ENCODE measurements at places on chromosomes 4 and X.

- DNase-seq: no peak
Measured at GRCh38 chr4:172777729-172778431, 390.7 kb upstream of the GALNT7 start.

DNA sequence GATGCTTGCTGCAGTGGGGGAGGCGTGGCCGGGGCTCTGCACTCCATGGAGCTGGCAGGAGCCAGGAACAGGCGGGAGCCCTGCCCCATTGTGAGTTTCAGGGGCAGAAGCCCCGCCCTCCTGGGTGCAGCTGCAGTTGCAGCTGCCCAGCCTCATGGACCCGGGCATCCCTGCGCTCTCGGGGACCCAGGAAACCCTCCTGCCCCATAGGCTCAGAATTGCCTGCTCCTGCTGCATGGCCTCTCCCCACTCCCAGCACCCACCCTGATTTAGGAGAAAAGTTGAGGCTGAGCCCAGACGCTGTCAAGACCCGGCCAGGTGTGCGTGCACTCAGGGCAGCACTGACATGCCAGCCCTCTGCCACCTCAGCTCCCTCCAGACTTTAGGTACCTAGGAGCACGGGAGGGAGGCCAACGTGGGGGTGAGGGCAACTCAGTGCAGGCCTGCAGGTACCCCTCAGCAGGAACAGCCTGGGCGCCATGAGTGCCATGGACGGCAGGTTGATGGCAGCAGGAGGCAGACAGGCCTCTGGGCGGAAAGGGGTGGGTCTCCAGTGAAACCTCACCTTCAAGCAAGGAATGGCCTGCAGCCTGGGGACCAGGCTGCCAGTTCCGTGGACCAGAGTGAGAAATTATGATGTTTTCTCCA is 67.2 kb upstream of the MAGEB2 start:
- no peak for DNase-seq

DNA sequence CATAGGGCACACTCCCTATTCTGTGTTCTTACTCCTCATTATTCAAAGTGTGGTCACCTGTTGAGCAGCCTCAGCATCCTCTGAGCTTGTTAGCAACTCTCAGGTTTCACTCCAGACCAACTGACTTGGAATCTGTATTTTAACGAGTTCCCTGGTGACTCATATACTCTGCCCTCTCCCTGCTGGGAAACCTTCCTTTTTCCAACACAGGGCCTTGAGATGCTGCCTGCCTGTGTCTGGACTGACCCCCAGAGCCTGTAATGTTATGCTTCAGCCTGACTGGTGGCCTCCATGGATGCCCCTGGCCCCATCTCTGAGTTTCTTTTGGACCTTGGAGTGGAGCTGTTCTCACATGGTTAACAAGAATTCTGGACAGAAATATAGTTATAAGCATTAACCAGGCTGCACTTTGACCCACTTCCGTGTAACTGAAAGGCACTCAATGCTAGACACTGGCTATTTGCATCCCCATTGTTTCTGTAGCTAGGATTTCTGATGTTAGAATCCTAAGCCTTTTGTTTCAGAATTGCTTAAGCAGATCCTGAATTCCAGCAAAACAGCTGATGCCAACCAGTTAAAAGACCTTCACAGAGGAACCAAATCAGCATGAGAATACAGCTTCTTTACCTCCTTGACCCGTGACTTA is 262.6 kb downstream of the STIM2 start:
- no peak for DNase-seq

DNA sequence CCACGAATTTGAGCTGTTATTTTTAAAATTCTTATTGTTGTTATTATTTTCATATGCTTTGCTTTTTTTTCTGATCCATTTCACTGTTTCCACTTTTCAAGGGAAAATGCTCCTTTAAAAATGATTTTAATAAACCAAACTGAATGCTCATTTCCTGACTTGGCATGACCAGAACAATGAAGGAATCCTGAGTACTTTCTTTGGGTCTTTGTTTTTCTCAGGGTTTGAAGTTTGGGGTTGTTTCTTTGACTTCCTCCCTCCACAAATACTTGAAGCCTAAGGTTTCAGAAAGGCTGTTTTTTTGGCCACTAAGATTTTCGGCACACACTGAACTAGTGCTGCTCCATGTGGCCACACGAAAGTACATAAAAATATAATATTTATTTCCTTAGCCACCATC is 171.0 kb downstream of the NR3C2 start:
- no peak for DNase-seq

DNA sequence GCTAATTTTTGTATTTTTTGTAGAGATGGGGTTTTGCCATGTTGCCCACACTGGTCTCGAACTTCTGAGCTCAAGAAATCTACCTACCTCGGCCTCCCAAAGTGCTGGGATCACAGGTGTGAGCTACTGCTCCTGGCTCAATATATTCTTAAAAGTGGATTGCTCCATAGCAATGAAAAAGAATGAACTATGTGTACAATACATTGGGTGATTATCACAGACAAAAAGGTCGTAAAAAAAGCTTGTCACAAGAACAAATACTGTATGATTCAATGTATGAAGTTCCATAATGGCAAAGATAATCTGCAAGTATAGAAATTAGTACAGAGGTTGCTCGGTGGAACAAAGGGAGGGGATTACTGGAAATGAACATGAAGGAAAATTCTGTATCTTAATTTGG is 70.7 kb downstream of the REPS2 start:
- no peak for DNase-seq

DNA sequence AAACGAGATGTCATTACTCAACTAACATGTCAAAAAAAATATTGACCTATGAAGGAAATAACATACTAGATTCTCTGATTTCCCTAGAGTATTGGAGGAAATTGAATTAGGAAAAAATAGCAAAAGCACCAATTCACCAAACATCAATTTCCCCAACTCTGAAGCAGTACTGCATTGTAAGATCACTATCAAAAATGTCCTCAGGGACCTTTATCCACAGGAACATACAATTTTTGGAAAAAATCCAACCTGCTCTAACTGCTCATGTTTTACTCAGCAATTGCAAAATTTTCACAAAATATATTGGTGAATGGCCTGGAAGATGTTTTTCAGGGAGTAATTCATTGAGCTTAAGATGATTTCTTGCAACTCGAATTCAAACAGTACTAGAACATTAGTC is 239.0 kb upstream of the GIMD1 start:
- DNase-seq: no peak

GRCh38 chr4:162457071-162457865 is 293.5 kb upstream of the FSTL5 start:
- no peak for DNase-seq

GRCh38 chr4:171024720-171025303 is 788.4 kb upstream of the GALNTL6 start:
- DNase-seq: no peak

DNA sequence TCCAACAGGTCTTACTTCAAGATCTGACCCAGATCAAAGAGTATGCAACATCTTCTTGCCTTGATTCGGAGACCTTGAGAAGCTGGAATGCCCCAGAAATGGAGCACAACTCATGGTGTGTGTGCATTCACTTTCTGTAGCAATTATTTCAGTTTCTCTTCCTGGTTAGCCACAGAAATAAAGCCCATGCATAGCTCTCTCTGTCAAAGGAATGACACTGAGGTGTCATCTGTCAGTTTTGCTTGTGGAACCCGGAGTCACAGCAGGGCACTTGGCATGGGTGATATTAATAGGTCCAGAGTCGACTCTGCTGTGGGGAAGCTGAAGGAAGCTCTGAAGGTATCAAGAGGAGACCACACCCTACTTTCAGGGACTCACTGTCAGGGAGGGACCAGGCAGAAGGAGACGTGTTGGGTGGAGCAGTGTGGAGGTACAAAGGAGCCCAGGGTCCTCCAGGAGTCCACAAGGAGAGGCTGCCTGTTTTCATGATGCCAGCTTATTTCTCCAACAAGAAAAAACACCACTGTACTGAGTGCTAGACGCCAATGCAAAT is 10.7 kb downstream of the CLNK start:
- DNase-seq: no peak

Data from T-cell (primary cell).